ENCODE measurements at places on chromosomes 5 and 9. TPM values are rescaled to one million over a fixed set of nuclear protein-coding genes. Genes with fewer than 3 reads are reported as not detected.

- DNase-seq = no peak
Observed at GRCh38 chr5:138467711-138468132, 2.4 kb downstream of the EGR1 start.

GRCh38 chr5:144100702-144101101, 69.8 kb downstream of the YIPF5 start:
- DNase-seq = no peak

DNA sequence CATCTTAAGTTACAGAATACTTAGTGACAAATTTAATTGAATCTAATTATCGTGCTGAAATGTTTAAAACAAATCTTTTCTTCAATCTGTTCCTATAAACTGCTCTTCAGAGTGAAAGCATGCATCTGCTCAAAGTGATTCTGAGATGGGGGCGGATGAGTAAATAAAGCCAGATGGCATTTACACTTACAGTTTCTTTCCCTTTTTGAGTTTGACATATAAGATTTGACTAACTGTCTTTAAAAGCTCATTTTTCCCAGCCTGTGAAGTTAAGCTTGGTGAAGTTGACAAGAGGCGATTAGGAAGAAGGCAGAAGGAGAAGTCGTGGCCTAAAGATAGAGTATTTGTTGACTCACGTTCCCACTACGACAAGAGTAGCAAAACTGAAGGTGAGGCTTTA, 137.4 kb downstream of the LPAR1 start:
- DNase-seq = no peak

DNA sequence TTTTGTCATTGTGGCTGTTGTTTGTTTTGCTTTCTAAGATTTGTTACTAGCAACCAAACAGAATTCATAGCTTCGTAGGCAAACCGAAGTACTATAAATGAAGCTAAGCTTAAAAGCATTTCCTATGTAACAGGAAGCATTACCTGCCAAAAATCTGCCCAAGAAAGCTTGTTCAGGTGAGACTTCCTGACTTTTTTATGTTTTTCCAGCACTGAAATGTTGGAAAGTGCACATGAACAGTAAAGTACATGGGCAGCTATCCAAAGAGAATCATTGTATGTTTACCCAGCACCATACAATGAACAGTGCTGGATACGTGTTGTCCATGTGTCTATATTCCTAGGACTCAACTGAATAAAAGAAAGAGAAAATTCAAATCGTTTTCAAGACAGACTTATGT, 247.1 kb downstream of the NFIB start:
- peak; percentile 84 for DNase-seq

GRCh38 chr9:131660466-131661405, 79.1 kb downstream of the RAPGEF1 start:
- DNase-seq = no peak

- no peak for DNase-seq
Observed at GRCh38 chr5:63495225-63495624, 467.0 kb downstream of the HTR1A start.

- no peak for DNase-seq
Observed at GRCh38 chr5:7609726-7610125, 213.8 kb downstream of the ADCY2 start.

DNA sequence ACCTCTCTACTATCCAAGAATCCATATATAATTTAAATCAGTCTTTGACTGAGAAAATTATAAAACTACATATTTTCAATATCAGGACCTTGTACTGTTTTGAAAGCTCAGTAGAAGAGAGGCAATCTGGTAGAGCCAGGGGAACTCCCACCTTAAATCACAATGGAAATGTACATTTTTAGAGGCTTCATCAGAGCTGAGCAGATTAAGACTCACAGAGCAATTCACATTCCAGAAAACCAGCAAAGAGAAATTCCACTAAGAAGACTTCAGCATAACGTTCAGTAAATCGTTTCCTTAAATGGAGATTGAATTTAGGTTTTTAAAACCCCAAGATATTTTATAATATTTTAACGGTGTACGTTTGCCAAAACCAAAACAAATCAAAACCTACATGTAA, 227.8 kb upstream of the TRPM3 start:
- no peak for DNase-seq

DNA sequence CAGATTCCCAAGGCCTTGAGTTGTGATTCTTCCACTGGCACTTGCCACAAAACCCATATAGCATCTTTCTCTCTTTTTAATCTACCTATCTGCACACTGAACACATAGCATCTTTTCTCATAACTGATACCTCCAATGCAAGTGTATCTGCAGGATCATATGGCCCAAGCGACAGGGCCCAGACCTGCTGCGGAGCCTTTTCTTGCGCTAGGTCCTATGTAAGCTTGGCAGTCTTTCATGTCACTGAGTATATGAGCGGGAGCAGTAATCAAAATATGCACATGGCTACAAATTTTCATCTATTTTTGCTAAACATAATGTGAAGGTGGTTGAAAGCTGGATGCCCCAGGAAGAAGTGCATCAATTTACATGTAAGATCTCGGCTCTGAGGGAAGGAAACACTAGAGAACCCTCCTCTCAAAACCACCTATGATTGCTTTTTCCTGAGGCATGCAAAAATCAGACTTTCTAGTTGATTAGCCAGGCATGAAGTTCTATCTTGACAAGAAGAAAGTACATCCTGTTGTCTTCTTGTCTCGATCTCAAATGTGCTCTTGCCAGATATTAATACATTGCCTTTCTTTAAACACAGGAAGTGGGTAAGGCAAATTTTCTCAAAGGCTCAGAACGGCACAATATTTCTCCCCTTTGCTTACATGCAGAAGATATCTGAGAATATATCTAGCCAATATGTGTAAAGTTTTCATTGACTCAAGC, 26.9 kb upstream of the CEMIP2 start:
- no peak for DNase-seq

DNA sequence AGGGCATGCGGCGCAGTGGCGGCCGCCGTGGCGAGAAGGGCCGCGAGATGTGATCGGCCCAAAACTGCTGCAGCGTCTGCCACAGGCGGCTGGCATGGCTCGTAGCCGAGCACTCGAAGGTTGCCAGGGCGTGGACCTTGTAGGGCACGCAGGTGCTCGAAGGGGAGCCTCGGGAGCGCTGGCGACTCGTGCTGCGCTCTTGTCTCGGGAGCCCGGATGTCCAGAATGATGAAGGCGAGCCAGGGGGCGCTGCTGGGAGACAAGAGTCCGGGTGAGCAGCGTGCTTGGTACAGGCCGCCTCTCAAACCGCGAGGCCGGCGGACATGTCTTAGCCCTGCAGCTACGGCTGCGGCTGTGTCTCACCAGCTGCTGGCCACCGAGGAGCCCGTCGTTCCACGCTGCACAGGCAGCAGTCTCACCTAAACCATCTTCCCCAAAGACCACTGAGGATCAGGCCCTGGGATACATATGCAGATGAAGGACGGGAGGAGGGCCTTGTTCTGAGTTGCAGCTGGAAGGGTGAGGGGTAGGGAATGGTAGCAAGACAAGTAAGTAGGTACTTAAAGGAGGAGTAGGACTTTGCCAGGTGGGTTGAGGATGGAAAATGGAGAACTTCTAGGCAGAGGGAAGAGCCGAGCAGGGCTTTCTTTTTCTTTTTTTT, 1.7 kb downstream of the CBY3 start:
- DNase-seq = peak; percentile 10

GRCh38 chr5:52997424-52997823, 8.3 kb downstream of the ITGA2 start:
- peak; percentile 68 for DNase-seq

DNA sequence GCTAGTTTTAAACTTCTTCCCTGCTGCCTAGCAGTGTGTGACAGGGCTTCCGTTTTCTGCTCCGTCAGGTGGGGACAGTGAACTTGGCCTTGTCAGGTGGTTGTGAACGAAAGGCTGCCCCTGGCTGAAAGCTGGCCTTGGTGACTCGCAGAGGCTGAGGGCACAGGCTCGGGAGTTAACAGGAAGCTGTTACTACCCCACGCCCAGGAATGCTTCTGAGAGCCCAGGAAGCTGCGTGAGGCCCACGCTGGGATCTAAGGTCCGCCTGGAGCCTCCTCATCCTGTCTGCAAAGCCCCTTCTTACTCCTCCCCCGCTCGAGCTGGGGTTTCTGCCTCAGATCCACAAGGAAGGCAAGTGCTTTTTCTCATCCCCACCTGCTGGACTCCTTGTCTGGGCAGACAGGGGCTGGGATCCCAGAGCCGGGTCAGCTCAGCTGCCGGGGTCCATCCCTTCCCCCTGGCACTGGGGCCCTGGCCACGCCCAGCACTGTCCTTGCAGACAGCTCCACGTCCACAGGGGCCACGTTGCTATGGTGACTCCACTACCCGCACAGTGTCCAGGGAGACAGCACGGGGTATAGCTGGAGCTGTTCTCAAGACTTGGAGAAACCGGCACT, 124.7 kb upstream of the TBC1D2 start:
- no peak for DNase-seq

GRCh38 chr5:148682058-148683026, 28.0 kb upstream of the HTR4 start:
- no peak for DNase-seq

DNA sequence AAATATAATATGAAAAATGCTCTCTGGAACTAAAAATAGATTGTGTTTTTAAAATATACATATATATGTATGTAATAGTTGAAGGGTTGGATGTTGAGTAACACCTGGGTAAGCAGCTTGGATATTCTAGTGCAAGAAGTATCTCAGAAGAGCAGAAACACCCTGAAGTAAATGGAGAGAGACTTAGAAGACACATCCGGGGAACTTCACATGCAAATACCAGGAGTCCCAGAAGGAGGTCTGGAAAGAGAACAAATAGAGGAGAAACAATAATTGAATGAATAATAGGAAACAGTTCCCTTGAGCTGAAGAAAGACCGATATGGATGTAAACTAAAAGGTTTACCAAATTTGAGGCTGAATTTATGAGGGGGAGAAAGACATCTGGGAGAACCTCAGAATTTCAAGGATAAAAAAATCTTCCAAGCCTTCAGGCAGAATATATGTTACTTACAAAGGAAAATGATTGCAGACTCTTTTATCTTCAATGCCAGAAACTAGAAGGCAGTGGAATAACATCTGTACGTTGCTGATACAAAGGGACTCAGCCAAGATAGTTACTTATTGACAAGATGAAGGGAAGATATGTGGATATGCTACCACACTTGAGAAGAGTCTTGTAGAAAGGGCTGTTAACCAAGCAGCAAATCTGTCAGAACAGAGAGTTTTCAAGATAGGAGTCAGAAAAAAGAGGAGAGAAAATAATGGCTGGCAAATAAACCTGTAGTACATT, 42.7 kb downstream of the HSDL2 start:
- no peak for DNase-seq

GRCh38 chr9:126442636-126443035, 116.0 kb downstream of the MVB12B start:
- no peak for DNase-seq

GRCh38 chr5:151892393-151892792, 32.3 kb downstream of the GLRA1 start:
- no peak for DNase-seq

DNA sequence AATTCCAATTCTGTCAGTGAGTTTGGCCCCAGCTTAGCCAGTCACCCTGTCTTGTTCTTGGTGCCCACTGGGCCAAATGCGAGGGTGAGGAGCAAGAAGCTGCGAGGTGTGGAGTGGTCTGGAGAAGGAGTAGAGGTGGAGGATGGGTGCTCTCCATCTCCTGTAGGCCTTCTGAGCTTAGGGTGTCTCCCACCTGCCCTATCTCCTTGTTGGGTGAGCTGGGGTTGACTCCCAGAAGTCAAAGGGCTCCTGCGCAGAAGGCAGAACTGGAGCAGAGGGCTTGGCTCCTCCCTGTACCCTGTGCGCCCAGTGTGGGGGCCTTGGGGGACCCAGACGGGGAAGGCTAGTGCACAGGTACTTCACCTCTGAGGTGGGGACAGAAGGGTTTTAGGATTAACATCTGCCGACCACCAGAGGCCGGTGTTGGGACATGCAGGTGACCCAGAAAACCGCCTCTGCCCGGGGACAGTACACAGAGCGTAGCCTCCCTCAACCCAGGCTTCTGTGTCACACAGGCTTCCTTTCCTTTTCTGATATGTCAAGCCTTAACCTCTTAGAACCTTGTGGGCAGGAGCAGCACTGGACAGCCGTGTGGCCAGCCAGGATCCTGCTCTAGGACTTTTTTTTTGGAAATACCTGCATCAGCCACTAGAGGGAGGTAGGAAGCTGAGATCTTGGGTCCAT, 16.9 kb downstream of the IL5 start:
- DNase-seq = peak; percentile 51

- no peak for DNase-seq
Observed at GRCh38 chr5:13771011-13771571, 173.4 kb downstream of the DNAH5 start.

DNA sequence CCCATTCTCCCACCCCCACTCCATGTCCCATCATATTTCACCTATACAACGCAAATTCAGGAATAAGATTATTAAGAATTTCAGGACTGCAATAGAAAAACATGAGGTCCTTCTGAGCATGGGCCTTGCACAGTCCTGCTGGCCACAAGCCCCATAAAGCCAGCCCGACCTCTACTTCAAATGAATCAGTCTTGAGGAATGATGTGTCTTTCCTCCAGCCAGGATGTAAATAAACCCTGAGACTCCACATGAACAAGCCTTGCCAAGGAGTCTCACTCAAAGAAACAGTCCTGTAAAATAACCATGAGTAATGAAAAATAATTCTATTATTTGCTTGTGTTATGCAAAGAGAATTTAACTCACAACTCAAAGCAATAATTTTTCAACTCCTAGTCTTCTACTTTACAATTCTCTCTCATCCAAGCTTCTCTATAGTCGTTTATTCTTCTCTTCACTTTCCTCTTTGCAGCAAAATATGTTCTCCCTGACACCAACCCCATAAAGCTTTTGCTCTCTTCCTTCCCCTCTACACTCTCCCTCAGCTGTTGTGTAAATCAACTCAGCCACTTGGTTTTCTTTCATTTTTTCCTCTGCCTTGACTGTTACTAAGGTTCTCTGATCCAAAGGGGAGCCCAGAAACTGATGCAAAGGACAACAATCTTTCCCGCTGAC, 140.1 kb upstream of the MOCS2 start:
- peak; percentile 72 for DNase-seq

OTULINL gene
- total RNA-seq = 0.26 TPM

PDLIM4 gene
- 26.7 TPM for total RNA-seq

FAM13B gene
- 19.0 TPM for total RNA-seq

ZNF782 gene
- total RNA-seq = 3.0 TPM

NME5 gene
- 1.9 TPM for total RNA-seq

CENPH gene
- total RNA-seq = 3.5 TPM

Measured in dermis microvascular lymphatic vessel endothelial cell (primary cell).